Caki2 (cell line): ENCODE measurements at places on chromosomes 12 and 14.
A peak's percentile ranks its signal among the peaks of the same experiment; 100 is the strongest.

DNA sequence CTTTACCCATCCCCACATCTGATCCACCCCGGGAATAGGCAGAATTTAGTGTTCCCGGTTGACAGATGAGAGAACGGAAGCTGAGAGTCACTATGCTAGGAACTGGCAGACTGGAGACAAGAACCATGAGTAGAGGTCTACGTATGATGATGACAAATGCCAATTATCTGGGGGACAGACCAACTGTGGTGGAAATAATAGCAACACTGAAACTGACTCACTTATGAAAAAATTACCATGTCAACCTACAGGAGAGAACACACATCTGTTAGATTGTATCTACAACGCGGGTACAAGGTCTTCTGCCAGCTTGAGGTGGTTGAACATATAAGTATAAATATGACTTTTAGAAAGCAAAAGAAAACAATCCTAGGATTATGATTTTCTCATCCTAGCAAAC lies 15.4 kb upstream of the SELPLG start:
- no peak for DNase-seq

- DNase-seq, result no peak
These were observed 565.5 kb downstream of the NOVA1 start for GRCh38 chr14:26032348-26032747.

DNA sequence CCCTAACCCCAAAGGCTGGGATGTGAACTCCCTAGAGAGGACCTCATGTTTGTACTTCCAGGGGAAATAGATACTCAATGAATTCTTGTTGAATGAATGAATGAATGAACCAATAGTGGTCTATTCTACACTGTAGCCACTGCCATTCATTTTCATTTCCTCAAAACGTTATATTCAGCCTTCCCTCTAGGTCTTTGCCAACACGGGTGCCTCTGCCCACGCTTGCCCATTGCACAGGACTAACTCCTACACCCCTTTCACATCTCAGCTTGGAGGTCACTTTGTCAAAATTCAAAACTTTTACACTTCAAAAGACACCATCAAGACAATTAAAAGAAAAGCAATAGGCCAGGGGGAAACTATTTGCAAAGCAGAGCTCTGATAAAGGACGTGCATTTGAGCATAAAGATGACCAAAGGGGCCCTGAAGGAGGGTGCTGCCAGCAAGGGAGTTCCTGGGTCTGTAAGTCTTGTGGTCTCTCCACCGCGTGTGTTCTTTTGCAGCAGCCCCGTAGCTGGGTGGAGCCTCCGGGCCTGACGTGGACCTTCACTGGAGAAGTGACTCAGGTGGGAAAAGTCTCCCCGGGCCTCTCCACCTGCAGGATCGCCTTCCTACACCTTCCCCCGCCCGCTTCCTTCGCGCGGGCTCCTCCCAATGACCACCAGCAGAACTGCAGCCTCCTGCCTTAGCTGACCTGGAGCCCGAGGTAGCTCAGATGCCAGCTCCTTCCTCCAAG lies 31.5 kb downstream of the TMEM63C start:
- DNase-seq, result peak; percentile 33

- DNase-seq, result no peak
These were observed 82.4 kb downstream of the CRADD start for GRCh38 chr12:93759512-93760081.

DNA sequence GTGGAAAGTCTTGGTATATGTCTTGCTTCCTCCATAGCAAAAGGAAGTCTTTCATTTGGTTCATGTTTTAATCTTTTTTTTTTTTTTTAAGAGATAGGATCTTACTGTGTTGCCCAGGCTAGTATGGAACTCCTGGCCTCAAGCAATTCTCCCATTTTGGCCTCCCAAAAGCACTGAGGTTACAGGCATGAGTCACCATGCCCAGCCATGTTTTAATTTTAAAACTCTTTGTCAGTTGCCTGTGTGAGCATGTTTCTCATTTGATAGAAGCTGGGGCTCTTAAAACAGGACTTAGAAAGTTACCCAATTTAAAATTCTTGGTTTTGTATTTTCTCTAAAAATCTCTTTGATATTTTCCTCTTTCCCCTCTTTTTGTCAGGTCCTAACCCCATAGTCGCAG lies 45.0 kb upstream of the REP15 start:
- DNase-seq, result no peak

DNA sequence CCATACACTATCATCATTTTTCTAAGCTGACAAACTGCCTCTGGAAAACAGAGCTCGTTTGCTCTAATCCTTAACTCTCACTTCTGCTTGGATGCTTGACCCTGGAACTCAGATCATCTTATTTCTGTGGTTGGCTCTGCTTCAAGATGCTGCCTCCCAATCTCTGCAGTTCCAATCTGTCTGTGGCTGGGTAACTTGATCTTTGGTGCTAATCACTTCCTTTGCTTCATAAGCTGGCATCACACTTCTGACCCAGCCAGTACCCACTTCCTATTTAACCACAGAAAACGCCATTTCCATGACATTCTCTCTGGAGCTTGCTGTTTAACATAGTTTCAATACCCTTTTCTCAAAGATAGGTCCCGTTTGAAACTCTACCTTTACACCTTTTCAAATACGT lies 254.2 kb downstream of the ACSS3 start:
- no peak for DNase-seq

DNA sequence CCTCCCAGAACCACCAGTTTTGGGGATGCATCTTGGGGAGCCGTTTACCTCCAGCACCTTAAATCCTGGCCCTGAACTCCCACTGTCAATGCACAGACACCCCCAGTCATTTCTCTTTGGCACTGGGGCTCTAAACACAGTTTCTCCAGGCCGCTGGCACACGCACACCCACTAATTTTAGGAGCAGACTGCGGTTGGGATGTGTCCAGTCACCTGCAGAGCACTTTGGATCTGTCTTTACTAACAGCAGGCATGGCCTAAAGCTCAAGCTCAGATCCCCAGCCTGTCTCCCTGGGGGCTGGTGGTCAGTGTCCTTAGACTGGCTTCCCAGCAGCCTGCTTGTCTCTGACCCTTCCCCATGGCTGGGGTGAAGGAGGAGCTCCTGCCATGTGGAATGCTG lies 49.9 kb downstream of the SYNE3 start:
- no peak for DNase-seq

GRCh38 chr12:81257947-81258551 lies 180.2 kb downstream of the ACSS3 start:
- DNase-seq, result peak; percentile 61

GRCh38 chr12:46832130-46832704 lies 6.4 kb upstream of the SLC38A4 start:
- no peak for DNase-seq

GRCh38 chr14:74846968-74847665 lies 28.8 kb downstream of the PROX2 start:
- no peak for DNase-seq

GRCh38 chr12:90020014-90020413 lies 311.4 kb upstream of the ATP2B1 start:
- DNase-seq, result no peak

GRCh38 chr12:66653796-66654195 lies 25.1 kb downstream of the GRIP1 start:
- DNase-seq, result no peak

GRCh38 chr12:47226199-47226598 lies 146.4 kb upstream of the AMIGO2 start:
- no peak for DNase-seq

- DNase-seq, result no peak
These were observed 85.7 kb downstream of the PPP2R5E start for GRCh38 chr14:63457498-63457897.

GRCh38 chr12:30836656-30837445 lies 82.1 kb upstream of the CAPRIN2 start:
- no peak for DNase-seq

DNA sequence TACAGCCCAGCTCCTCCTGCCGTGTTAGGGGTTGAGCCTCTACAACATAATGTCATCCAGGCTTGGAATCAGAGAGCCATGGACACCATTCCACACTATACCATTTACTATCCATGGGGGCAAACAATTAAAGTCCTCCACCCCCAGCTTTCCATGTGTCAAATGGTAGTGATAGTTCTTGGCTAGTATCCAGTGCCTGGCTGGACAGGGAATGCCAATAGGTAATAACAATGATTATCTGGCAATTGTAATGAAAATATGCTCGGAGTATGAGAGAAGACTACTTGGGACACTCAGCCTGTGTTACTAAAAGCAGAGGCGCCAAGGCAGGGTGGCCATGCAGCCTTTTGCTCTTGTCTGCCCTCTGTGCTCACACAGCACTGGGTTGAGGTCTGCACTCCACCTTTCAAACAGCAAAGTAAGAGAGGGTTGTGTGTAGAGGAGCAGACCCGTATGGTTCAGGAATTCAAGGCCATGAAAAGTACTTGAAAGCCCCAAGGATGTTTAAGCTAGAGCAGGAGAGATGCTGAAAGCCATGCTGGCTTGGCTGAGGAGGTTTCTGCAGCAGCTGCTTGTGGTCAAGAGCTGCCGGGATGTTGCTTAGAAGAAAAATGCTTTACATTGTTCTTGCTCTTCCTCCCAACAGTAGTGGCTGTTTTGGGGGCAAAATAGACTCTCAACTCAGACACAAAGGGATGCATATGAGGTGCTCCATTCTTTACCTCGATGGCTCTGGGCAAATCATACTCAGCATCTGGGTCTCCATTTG lies 10.6 kb downstream of the SERPINA3 start:
- no peak for DNase-seq

GRCh38 chr12:89732522-89732921 lies 23.9 kb upstream of the ATP2B1 start:
- no peak for DNase-seq

- no peak for DNase-seq
These were observed 2.1 kb downstream of the CATSPERB start for GRCh38 chr14:91729756-91730155.

GRCh38 chr14:90740081-90740480 lies 76.1 kb downstream of the TTC7B start:
- DNase-seq, result no peak

DNA sequence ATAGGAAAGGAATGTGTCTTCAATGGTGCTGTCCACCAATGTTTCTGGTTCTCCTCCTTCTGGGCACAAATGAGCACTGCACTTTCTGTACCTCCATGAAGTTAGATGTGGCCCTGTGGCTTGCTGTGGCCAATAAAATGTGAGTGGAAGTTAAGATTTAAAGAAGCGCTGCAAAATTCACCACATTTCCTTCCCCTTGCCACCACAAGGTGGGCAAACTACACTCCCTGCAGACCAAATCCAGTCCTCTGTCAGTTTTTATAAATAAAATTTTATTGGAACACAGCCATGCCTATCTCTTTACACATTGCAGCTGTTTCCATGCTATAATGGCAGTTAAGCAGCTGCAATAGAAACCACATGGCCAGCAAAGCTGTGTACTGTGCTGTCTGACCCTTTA lies 141.4 kb upstream of the TMPO start:
- no peak for DNase-seq

DNA sequence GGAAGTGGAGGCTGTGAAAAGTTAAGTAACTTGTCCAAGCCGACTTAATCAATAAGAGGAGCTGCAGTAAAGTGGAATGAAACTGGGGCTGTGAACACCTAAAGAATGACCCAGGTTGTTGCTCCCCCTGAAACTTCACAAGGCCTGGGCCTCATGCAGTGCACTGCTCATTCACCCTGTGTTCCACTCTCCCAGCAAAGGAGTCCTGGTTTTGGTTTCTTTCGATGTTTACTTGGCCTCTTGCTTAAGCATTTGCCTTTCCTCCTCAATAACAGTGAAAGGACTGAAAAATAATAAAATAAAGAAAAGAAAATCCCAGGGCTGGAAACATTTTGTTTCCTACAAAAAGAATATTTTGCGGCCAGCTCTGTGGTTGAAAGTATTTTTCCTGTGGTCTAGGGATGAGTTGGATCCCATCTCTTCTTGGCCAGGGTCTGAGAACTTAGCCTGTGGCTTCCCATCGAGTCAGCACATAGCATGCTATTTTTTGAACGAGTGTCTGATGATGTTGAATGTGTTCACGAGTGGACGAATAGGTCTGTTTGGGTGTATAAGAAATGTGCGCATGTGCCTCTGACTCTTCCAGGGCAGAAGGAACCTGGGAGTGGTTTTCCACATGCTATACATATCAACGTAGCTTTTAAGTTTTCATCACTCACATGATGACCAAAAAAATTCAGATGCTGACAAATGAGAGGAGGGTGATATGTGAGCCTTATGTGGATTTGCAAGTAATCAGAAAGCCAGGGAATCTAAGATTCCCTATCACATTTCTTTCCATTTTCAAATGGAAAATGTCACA lies 349.8 kb downstream of the ZFP36L1 start:
- no peak for DNase-seq

- no peak for DNase-seq
These were observed 290.3 kb downstream of the PAWR start for GRCh38 chr12:79400481-79400880.

DNA sequence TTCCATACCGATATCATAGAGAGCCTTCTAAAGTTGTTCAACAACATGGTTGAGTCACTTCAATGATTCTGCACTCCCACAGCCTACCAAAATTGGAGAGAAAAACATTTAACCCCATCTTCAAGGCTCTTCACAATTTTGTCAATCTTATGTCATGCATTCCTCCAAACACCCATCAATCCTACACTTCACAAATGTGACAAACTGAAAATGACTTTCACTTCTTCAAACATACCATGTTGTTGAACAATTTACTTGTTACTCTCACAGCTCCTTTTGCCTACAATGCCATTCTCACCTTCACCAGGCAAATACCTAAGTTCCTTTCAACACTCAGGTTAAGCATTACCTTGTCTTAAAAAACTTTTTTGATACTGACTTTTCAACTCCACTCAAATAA lies 88.0 kb downstream of the OSBPL8 start:
- no peak for DNase-seq

- peak; percentile 72 for DNase-seq
These were observed 22.4 kb downstream of the PALS1 start for GRCh38 chr14:67263499-67264149.

- no peak for DNase-seq
These were observed 441.6 kb downstream of the GLT1D1 start for GRCh38 chr12:129294868-129295267.

- no peak for DNase-seq
These were observed 19.9 kb downstream of the HRK start for GRCh38 chr12:116861320-116861719.

DNA sequence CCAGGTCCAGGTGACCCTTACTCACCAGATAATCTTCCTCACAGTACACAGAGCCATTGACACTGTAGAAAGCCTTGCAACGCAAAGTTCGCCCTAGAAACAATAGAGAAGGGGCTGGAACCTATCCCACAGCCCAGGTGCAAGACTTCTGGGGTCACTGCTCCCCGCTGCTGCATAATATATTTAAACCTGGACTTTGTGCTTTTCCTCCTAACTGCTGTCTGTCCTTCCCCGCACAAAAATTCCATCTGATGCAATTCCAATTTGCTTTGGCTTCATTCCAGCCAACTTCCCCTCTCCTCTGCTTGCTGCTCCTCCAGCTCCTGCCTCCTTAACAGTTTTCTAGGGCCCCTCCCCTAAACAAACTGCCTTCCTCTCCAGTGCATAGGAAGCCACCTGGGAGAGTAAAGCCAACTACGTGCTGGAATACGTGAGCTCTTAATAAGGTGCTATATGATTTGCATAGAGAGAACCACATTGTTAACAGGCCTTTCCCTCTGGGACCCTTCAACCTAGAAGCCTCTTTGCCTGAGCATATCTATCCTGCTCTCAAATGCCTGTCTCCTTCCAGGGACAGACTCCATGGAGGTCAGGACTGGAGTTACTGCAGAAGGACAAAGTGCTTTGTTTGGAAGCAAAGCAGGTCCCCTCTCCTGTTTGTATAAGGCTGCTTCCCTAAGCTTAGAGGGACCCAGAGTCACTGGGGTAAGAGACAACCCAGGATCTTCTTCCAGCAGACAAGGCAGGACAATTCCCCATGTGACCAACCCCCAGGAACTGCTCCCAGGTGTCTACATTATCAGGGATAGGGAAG lies 5.5 kb downstream of the AJUBA start:
- DNase-seq, result peak; percentile 89

GRCh38 chr12:110929818-110930217 lies 9.4 kb upstream of the MYL2 start:
- DNase-seq, result no peak

GRCh38 chr12:51589060-51589459 lies 2.0 kb upstream of the SCN8A start:
- DNase-seq, result no peak
